ENCODE measurements at places on chromosomes 13 and 19. TPM values are rescaled to one million over a fixed set of nuclear protein-coding genes. Genes with fewer than 3 reads are reported as not detected.

- no peak for DNase-seq
Measured at GRCh38 chr13:75512253-75512652, 25.4 kb downstream of the COMMD6 start.

GRCh38 chr13:80586356-80586755 is 245.4 kb upstream of the SPRY2 start:
- no peak for DNase-seq

The CCL25 gene
- not detected for polyA plus RNA-seq

The ZNF730 gene
- polyA plus RNA-seq = 15.7 TPM

The PLEKHA4 gene
- 12.9 TPM for polyA plus RNA-seq

GRCh38 chr13:110529522-110530311 is 31.8 kb downstream of the RAB20 start:
- no peak for DNase-seq

GRCh38 chr13:29845440-29846056 is 4.9 kb downstream of the UBL3 start:
- no peak for DNase-seq

DNA sequence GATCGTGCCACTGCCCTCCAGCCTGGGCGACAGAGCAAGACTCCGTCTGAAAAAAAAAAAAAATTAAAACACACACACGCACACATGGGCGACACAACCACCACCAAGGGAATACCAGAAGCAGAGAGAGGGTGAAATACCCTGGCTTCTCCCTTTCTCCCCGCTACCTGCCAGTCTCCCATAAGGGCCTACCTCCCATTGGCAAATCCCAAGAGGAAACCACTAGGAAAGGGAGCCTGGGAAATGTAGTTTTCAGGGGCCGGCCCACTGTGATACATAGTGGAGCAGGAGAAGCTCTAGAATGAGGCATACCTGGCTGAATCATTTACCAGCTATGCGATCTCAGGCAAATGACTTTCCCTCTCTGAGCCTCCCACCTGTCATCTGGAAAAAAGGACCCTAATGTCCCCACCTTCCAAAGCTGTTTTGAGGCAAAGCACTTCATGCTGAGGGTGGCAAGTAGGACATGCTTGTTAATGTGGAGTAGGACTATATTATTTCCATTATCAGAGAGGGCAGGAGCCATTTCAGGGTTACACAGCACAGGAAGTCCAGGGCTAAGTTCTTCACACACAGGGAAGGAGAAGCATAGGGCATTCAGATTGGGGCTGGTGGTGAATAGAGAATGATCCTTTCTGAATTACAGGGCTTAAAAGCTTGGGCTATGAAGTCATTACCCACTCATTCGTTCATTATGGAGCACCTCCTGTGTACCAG is 14.3 kb upstream of the HNRNPUL1 start:
- DNase-seq = no peak

DNA sequence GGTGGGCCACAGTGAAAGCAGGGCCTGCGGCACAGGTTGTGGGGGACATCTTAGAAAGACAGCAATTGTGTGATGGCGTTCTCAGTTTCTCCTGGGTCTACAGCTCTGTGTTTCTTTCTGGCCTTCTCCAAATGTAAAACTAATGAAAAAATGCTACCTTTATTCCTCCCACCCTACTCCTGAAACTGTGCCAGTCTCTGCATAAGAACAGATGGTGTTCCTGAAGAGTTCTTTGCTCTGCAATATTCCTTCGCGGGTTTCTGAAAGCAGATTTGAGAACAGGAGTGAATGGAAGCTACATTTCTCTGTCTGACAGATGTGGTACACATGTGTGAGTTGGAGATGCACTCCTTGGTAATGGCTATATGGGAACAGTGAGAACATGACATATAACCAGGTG is 18.0 kb upstream of the LRCH1 start:
- no peak for DNase-seq

- no peak for DNase-seq
Measured at GRCh38 chr19:42433503-42434260, 6.5 kb upstream of the LIPE start.

DNA sequence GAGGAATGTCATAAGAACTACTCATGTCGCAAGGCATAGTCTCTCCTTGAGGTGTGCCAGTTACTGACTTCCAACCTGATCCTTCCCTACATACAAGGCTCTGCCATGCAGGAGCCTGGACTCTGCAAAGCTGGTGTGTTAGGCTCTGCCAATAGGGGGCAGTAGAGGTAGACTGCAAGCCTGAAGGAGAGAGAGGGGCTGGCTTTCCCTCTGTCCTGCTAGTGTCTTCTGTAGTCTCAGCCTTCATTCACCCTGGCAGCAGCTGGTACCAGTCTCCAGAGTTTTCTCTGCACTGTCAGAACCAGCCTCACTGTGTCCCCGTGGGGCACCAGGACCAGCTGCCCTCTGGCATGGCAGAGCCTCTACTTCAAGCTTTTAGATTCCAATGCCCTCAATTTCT is 14.5 kb downstream of the SHISA2 start:
- DNase-seq = no peak

The FDX2 gene
- 20.6 TPM for polyA plus RNA-seq

DNA sequence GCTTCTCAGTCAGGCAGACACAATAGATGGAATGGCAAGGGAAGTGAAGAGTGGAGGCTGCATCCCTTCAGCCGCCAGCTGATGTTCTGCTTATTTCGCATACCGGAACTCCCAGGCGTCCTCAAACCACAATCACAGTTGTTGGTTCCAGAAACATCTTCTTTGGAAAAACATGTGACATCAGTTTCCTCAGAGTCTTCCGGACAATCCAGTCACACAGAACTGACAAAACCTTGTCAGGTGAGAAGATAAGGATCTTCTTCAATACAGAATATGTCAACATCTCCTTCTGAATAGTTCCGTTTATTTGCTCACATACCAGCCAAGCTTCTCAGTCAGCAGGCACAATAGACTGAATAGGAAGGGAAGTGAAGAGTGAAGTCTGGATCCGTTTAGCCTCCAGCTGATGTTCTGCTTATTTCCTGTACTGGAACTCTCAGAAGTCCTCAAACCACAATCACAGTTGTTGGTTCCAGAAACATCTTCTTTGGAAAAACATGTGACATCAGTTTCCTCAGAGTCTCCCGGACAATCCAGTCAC is 45.1 kb upstream of the CEACAM21 start:
- no peak for DNase-seq

- no peak for DNase-seq
Measured at GRCh38 chr13:50690006-50690405, 153.5 kb downstream of the DLEU7 start.

GRCh38 chr13:107258599-107259187 is 690.8 kb upstream of the ARGLU1 start:
- DNase-seq = no peak

The ZFR2 gene
- 0.24 TPM for polyA plus RNA-seq

The MIDN gene
- polyA plus RNA-seq = 40.8 TPM

DNA sequence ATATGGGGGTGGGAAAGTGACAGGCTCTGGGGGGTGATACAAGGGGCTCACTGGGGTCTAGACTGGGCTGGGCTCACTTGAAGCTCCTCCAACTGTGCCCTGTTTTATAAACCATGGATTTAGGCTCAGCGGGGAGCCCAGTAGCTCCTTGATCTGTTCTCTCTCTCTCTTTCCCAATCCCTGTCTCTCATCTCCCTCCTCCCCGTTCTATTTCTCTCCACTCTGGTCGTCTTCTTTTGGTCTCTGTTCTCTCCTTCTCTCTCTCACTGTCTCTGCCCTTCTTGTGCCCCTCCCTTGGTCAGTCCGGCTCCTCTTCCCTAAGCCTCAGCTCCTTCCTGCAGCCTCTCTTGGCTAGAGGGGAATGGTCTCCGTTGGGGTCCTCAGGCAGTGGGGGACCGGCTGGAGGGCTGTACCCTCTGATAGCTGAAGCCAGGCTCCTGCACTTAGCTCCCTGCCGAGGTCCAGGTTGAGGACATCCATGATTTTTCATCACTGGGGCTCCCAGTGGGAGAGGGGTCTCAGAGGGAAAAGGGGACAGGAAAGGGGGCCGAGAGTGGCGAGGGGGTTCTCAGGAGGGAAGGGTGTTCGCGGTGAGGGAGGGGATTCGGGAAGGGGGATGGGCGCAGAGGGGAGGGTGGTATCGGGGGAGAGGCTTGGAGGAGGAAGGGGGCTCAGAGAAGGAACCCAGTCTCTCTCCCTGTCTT is 8.5 kb downstream of the UNC13A start:
- no peak for DNase-seq

DNA sequence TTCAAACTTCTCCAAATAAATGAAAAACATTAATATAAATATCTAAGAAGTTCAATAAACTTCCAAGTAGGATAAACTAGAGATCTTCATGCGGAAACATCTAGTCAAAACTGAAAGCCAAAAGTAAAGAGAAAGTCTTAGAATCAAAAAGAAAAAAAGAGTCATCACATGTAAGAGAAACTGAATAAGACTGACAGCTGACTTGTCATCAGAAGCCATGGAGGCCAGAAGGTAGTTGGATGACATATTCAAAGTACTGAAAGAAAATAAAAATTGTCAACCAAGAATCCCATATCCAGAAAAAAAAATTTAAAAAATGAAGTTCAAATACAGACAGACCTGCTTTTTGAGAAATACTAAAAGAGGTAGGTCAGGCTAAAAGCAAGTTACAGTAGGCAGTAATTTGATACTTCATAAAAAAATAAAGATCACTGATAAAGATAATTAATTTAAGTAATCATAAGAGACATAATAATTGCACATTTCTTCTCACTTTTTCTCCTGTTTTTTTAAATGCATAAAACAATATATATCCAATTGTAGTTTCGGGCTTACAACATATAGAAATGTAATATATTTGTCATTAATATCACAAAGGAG is 327.6 kb upstream of the PCDH9 start:
- no peak for DNase-seq

- no peak for DNase-seq
Measured at GRCh38 chr19:4583961-4584669, 24.6 kb upstream of the SEMA6B start.

The ZNF665 gene
- polyA plus RNA-seq = 14.5 TPM

- DNase-seq = no peak
Measured at GRCh38 chr19:39130337-39131254, 5.0 kb downstream of the PAK4 start.

DNA sequence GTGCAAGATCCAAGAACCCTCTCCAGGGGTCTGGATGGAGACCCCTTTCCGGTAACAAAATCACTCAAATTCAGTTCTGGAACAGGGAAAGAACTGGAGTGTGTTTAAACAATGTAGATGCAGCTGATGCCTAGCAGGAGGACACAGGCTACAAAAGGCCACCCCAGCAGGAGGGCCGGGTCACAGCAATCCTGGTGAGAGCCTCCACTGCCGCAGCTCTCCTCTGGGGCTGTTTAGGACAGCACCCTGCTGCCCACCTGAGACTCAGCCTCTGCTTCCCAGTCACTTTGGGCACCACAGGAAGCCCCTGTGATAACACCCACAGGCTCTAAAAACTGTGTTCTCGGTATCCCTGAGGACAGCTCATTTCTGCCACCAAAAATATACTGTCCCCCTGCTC is 318.7 kb upstream of the NBEA start:
- no peak for DNase-seq

GRCh38 chr19:13817615-13818371 is 22.6 kb downstream of the ZSWIM4 start:
- no peak for DNase-seq

DNA sequence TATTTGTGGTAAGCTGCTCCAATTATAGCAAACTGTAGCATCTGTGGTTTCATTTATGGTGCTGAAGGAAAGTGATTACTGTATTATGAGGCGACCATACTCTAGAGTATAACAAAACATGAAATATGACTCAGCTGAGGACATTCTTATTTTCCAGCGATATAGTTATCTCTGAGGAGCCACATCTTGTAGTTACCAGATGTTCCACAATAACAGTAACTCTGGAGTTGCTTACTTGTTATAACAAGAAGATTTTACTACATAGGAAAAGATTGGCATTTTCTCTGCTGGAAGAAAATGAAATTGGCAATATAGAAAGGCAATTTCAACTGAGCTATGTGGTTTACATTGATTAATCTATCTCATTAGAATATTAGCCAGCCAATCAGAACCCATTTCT is 1634.2 kb downstream of the PCDH9 start:
- no peak for DNase-seq

DNA sequence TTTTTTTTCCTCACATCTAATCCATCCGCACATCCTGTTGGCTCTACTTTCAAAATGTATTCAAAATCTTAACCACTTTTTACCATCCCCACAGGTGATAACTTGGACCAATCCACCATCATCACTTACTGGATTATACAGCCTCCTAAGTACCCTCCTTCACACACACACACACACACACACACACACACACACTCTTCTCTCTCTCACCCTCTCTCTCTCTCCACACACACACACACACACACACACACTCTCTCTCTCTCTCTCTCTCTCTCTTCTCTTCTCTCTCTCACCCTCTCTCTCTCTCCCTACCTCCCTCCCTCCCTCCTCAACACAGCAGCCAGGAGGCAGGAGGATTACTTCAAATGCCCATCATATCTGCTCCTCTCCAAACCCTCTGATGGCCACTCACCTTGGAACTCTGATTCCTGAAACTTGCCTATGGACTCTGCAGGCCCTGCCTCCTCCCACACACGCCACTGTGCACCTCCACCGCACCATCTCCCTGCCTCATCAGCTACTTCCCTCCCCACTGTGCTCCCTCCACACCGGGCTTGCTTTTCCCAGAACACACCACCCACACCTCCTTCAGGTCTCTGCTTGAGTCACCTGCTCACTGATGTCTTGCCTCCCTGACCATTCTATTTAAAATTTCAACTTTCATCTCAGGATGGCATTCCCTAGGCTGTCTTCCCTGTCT is 39.7 kb downstream of the RCBTB2 start:
- DNase-seq = no peak

The CDC42EP5 gene
- 37.7 TPM for polyA plus RNA-seq

The CACNG7 gene
- not detected for polyA plus RNA-seq

GRCh38 chr19:54201980-54202379 is 1.3 kb downstream of the RPS9 start:
- no peak for DNase-seq
